Stimulated activated CD8-positive, alpha-beta memory T cell treated with anti-CD3 and anti-CD28 coated beads, Interleukin-7, amount 100 ng/mL, for 48 hours (primary cell): ENCODE measurements at places on chromosomes 5 and 9.

- no peak for DNase-seq
Measured at GRCh38 chr5:91189480-91190313, 193.4 kb downstream of the ARRDC3 start.

DNA sequence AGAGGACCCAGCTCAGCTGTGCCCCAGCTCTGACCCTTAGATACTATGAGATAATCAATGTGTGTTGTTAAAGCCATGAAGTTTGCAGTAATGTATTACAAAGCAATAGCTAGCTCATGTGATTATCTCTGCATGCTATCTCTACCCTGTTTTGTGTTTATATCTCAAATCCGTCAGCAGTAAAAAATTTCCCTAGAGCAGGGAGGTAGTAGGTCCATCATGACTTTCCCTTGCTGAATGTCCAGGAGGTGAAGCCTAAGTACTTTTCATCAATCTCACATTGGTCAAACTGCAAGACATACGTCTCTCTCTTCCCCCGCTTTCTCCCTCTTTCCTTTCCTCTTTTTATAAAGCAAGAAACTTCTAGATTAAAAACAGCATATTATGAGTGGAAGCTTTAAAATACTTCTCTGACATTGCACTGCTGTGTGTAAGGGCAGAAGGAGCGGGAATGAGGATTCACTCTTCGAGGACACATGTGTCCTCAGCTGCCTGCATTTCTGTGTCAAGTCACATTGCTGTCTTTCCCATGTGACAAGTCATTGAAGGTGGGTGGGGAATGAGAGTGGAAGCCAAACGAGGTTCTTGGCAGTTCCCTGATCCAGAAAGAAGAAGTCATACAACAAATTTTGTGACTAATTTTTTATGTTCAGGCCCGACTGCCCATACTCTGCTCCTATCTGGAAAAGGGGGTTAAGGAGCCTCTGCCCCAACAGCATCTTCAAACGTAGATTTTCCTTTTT lies 93.1 kb upstream of the RETREG1 start:
- no peak for DNase-seq

- DNase-seq, result no peak
Measured at GRCh38 chr5:95369782-95370181, 21.4 kb upstream of the FAM81B start.

DNA sequence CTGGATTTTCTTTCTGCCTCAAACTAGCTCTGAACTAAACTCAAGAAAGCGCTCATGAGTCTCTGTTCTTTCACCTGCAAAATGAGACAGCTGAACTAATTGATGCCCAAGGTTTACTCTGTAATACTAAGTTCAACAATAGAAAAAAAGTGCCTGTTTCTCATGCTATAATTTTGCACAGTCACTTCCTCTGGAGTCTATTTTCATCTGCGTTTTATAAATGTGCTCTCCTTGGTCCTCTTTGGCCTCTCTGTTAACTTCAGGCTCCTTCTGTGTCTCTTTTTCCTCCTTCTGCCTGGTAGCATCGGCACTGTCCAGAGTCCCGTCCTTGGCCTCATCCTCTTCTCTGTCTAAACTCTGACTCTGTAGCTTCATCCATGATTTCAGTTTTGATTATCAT lies 311.9 kb upstream of the TLE4 start:
- no peak for DNase-seq

GRCh38 chr5:53109056-53109442 lies 508 bp downstream of the MOCS2 start:
- DNase-seq, result no peak
